Stimulated activated effector memory CD8-positive, alpha-beta T cell treated with anti-CD3 and anti-CD28 coated beads, Interleukin-12 subunit alpha, Interleukin-12 subunit beta, amount 100 ng/mL, for 72 hours (primary cell): ENCODE measurements at places on chromosomes 16 and 17.

DNA sequence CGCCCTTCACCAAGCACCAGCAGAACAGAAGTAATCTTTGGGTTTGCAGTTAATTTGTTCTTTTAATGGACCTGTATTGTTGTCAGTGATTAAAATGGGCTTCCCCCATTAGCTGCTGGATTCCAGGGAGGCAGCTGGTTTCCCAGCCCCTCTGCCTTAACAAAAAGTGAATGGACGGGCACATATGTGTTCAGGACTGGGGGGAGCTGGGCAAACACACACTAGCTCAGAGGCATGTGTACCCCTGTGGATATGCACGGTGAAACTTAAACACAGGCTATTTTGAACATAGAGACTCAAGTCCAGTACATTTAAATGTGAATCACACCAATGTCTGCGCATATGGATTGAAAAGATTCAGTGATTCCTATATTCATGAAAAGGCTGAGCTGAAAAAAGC, 25.5 kb upstream of the TMEM132E start:
- DNase-seq, result no peak

- no peak for DNase-seq
Measured at GRCh38 chr16:31710880-31711279, 162.7 kb upstream of the ZNF267 start.

DNA sequence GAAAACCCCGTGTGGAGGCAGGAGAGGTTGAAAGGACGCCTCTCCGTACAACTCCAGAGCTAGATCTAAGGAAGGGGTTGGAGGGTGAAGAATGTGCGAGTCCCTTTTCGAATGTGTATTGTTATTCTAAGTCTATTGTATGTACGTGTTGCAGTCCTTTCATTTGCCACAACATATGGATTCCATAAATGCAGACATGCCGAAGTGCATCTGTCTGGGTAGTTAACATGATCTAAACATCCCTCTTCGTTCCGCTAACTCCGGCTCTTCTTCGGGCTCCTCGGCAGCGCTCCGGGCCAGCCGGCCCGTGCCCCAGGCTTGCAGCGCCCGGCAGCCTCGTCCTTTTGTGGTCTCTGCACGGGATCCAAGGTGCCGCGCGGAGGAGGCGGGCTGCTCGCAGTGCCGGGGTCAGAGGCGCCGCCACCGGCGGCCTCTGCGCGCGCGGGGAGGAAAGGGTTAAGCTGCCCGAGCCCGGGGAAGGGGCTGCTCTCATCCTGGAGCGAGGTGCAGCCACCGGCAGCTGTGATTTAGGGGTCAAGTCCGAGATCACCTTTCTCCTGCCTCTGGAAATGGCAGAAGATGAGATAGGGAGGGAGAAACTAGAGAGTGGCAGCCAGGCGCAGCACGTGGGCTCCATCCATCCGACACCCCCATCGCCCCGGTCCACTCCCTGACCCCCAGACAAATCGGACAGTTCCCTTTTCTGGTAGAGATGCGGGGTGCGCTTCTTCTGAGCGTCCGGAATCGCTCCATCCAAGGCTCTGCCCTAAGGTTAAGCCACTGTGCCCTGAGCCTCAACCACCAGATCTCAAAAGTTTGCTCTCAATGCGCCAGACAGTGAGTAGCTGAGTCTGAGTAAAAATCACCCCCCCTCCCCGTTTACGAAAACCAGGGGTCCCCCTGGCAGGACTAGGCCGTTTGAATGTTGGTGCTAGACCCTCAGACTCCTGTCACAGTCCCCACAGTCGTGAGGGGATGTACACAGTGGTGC, 15.1 kb upstream of the ZFHX3 start:
- DNase-seq, result no peak

GRCh38 chr17:27452828-27453227, 3.4 kb upstream of the KSR1 start:
- DNase-seq, result no peak

- no peak for DNase-seq
Measured at GRCh38 chr16:1105888-1106620, 10.0 kb upstream of the C1QTNF8 start.

GRCh38 chr17:31915456-31916100, 14.1 kb upstream of the UTP6 start:
- DNase-seq, result no peak

- no peak for DNase-seq
Measured at GRCh38 chr16:14241631-14242030, 170.5 kb downstream of the MRTFB start.

DNA sequence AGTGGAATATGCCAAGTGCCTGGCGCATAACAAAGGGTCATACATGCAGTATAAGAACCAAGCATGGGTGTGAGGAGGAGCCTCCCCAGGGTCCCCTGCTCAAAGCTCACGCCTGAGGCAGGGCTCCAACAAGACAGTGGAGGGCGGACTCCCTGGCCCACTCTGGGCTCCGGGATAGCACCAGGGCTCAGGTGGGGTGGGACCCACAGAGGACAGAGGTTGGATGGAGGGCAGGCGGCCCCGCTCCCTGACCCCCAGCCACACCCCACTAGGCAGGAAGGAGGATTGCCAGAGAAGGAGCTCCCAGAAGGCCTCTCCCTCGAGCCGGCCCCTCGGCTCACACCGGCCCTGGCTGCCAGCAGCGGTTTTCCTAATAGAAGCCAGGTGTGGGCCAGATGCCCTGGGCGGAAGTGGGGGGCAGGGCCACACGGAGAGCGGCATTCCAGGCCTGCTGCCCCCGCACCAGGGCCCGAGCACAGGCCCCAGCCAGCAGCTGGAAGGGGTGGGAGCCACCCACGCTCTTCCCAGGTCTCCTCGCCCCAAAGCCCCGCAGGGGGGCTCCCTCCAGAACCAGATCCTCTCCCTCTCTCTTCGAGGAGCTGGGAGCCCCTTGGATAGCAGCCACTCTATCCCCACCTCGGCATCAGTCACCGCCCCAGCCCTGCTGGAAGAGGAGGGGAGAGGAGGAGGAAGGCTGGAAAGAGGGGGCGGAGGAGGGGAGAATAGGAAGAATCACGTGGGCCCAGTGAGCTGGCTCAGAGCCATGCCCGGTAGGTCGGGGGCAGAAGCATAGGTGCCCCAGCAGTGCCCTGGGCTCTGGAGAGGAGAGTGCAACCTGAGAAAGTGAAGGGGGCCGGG, 21.0 kb downstream of the VASN start:
- DNase-seq, result no peak
